ENCODE measurements at places on chromosomes 2 and 18. TPM values are rescaled to one million over a fixed set of nuclear protein-coding genes. Genes with fewer than 3 reads are reported as not detected.

GRCh38 chr18:72114801-72115594 lies 429.1 kb downstream of the CBLN2 start:
- no peaks in the 10 kb centered on the region for H3K36me3 ChIP-seq
- no peaks in the 10 kb centered on the region for H3K4me1 ChIP-seq
- no peak overlapping the region for H3K27ac ChIP-seq
- H3K27me3 ChIP-seq, result no peaks in the 10 kb centered on the region
- no peak for DNase-seq
- H3K4me3 ChIP-seq, result no peak overlapping the region

DNA sequence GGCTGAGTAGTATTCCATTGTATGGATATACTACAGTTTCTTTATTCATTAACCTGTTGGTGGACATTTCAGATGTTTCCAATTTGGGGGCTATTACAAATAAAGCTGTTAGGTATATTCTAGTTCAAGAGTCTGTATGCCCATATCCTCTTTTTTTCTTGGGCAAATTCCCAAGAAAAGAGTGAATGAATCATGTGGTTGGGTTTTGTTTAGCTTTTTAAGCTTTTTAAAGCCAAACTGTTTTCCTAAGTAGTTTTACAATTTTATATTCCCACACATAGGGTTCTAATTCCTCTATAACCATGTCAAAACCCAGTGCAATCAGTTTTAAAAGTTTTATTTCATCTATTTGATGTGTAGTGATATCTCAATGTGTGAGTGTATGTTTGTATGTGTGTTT lies 44.9 kb upstream of the BAZ2B start:
- no peak for DNase-seq
- no peaks in the 10 kb centered on the region for H3K27me3 ChIP-seq
- no peak overlapping the region for H3K27ac ChIP-seq

DNA sequence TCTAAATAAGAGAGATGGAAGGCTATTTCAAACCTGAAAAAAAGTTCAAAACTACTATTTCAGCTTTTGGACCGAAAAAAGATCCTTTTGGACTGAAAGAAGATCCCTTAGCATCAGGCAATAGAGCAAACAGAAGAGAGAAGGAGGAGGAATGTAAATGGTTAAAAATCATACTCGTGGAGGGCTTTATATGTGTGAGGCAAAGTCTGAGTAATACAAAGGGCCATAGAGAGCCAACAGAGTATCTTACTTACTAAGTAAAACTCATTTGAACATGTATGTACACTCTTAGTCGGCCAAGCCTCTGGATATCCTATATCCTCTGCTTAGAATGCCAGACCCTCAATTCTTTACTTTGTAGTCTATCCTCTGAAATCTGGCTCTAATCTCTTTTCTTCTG lies 55.7 kb downstream of the ITSN2 start:
- no peaks in the 10 kb centered on the region for H3K27me3 ChIP-seq
- H3K27ac ChIP-seq, result no peak overlapping the region
- DNase-seq, result no peak
- H3K4me3 ChIP-seq, result no peak overlapping the region

GRCh38 chr2:55093381-55093780 lies 43.1 kb upstream of the RTN4 start:
- H3K4me3 ChIP-seq, result no peak overlapping the region
- no peaks in the 10 kb centered on the region for H3K4me1 ChIP-seq
- DNase-seq, result no peak

SPHKAP gene
- not detected for total RNA-seq

SLC11A1 gene
- 56.1 TPM for total RNA-seq
